Bone marrow (tissue), 2 donors: ENCODE measurements at places on chromosomes 13 and 19.

GRCh38 chr13:39942552-39943273 lies 287.3 kb downstream of the COG6 start:
- DNase-seq = no peak

DNA sequence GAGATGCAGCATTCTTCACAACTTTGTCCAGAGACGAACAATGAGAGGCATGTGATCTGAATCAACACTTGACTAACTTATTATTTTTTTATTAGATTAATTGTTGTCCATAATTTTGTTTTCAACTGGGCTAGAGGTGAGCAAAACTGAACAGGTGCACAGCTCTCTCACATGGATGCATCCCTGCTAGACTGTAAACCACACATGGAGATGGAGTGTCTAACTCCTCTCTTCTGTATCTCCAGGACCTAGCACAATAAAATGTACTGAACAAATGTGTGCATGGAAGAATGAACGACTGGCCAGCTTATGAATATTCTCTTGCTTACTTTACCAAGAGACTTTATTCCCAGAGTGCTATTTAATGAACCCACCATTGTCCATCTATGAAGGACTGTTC lies 627.7 kb downstream of the LIG4 start:
- DNase-seq = no peak

DNA sequence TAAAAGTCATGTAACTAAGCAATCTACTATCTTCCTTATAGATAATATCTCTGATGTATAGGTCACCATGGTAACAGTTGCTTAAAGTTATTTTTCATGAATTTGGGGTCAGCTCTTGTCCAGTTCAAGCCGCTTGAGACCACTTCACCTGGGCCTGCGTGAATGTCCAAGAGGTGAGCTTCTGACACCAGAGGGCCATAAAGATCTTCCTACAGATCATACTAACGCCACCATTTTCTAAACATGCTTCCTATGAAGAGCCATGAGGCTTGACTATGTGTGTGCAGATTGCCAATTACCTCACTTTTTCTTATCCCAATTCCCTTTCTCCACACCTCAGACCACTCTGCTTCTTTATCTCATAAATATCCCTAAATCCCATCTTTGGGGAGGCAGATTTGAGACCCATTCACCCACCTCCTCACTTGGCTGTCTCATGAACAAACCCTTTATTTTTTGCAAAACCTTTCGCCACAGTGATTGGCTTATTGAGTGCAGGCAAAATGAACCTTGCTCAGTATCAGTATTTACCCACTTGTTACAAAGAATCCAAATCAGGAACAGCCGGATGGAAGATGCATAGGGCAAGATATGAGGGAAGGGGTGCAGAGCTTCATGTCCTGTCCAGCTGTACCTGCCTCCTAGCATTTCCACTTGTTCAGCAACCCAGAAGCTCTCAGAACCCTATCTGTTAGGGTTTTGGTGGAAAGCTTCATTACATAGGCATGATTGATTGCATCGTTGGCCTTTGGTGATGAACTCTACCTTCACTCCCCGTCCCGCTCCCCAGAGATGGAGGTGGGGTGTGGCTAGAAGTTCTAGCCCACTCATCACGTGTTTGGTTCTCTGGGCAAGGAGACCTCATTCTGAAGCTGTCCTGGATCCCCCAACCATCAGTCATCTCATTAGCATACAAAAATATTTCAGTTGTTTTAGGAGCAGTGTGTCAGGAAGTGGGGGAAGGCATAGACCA lies 34.2 kb downstream of the FAM187B start:
- DNase-seq = no peak

DNA sequence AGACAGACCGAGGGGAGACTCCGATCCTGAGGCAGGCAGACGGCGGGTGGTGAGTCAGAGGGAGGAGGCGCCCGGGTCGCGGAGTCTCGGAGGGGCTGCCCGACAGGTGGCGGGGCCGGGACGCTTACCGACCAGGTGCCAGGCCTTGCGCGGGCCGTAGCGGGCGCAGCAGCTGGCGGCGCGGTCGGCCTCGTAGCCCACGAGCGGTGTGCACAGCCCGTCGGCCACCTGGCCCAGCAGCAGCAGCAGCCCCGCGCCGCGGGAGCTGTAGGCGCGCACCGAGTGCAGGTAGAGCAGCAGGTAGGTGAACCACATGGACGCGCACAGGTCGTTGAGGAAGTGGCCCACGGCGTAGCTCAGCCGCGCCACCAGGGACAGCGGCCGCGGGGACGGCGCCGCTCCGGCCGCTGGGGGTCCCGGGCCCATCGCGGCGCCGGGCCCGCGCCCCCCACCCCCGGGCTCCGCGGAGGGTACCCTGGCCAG lies 367 bp downstream of the MFSD12 start:
- peak; percentile 52 for DNase-seq
